Kasumi-1 (cell line): ENCODE measurements at places on chromosomes 11 and 22.

GRCh38 chr11:7020183-7020917, at the start of the genes NLRP14 and ZNF214:
Gene NLRP14 (plus strand): TSS chr11:7020479. CDS start chr11:7038587, 18,108 bp downstream.
Gene ZNF214 (minus strand): TSS chr11:7020346. CDS start chr11:7002835, 17,511 bp downstream.
- DNase-seq: no peak

DNA sequence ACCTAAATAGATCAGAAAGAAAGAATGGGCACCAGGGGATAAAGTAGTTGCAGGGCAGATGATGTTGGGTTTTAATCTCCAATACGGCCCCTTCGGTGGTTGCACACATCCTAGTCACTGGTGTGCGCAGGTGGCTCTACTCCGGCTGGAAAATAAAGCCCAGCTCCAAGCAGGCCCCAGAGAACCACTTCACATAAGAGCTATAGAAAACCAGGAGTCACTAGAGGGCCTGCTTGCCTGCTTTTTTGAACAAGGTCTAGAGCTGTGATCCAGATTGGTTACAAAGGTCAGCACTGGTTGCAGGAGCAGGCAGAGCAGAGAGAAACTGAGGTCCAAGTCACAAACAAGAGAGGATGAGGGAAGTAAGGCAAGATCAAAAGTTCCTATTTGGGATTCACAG, 41.5 kb upstream of the MS4A8 start:
- no peak for DNase-seq

DNA sequence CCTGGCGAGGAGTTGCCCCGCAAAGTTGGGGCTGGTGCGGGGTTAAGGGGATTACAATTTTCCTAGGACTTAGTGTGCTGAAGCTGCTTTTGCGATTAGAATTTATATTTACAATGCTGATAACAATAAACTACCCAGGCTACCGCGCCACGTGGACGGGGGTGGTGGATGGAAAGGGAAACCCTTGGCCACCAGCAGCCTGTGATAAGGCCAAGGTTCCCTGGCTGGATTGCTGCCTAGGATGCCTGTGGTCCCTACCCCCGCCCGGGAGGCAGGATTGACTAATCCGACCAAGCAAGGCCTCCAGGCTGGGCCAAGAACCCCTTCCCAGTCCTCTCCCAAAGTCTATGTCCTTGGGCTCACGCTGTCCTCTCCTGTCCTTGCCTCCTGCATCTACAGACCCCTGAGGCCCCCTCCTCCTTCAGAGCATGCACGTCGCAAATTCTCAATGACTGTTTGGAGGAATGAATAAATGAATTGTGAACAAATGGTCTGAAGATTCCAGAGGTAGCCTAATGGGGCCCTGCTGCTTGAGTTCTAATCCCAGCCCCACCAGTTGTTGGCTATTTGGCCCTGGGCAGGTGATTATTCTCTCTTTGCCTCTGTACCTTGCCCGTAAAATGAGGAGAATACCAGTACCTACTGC, 7.6 kb upstream of the CHKA start:
- DNase-seq: no peak

- DNase-seq: no peak
These were observed at the start of gene PLA2G3 for GRCh38 chr22:31139866-31140716. Gene PLA2G3 (minus strand): TSS chr22:31140508. CDS start chr22:31140354, 154 bp downstream.

DNA sequence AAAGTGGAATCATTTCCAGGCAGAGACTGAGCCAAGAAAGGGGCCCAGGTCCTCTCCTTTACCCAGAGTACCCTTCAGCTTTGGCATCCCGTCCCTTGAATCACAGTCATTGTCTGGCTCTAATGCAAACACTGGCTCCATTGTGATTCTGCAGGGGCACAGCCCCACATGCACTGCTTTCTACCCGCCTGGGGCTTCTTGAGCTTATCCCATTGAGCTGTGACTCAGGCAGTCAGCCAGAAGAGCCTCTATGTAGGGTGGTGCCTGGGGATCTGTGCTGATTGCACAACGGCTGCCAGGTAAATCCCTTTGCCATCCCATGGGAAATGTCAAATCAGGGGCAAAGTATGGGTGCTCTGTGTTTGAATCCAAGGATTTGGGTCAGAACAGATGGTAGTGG, 88.9 kb downstream of the RASSF10 start:
- no peak for DNase-seq

- no peak for DNase-seq
These were observed 6.0 kb downstream of the SYCE3 start for GRCh38 chr22:50556703-50557102.

DNA sequence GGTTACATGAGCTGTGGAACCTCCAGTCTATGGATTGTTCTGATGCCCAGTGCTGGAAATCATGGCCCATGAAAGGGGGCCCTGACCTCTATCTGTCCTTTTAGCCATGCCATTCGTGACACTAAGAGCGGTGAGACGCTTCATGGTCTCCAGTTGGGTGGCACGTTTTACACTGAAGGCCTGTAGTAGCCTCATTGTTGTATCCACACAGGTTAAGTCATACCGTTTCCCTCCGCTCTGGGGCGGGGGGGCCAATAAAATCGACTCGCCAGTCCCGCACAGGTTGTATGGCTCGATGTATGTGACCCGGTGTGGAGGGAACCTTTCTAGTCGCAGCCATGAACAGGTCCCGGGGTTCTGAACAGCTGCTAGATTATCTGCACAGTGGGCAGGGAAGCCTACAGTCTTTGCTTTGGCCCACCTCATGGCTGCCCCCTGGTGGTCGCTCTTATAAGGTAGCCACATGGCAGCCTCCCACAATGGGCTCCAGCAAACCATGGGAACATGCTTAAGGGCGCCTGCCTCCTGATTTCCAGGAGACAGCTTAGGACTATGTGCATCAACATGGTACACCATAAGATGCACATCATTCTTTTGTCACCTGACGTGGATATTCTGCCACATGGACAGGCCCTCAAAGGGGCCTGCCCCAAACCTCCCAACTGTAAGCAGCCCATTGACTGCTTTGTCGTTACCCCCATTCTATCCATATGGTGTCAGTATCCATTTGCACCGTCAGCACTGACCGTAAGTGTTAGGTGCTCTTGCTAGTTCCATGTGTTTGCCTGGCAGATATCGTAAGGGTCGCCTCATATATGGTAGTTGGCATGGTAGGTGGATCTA, 19.7 kb upstream of the APOL3 start:
- peak; percentile 48 for DNase-seq

- DNase-seq: no peak
These were observed 6.6 kb downstream of the ABCC8 start for GRCh38 chr11:17469998-17470397.

- no peak for DNase-seq
These were observed 1.4 kb downstream of the OSBP2 start for GRCh38 chr22:30695871-30696655.

DNA sequence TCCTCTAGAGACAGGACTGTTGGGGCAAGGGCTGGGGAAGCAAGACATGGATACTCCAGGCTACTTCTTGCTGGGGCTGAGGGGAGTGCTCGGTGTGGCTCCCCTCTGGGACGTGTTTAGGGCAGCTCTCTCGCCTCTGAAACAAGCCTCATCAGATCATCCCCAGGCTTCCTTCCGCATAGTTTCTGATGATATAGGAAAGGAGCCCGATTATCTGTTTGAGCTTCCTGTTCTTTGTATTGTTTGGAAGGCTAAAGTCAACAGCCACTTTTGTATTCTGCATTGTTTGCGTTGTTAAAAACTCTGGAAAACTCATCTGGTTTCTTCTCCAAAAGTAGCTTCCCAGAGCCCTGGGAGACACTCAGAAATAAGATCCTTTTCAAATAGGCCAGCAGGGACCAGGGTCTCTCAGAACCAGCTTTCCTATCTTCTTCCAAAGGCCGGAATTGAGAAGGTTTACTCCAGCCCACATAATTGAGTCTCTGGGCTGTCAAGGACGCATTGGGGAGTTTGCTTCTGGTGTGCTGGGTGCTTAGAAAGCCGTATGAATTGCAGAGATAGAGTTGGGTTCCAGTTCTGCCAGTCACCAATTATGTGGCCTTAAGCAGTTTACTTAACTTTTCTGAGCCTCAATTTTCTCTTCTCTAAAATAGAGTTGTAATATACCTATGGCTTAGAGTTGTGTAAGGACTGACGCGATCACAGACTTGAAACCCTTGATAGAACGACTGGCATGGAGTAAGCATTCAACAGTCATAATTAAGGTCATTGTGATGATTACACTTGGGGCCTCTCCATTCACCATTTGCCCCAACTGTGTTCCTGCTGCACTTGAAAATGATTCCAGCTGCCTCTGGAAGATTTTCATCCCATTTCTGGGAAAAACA, 19.1 kb downstream of the CD44 start:
- no peak for DNase-seq

GRCh38 chr11:119144825-119145486, 3.9 kb upstream of the ABCG4 start:
- DNase-seq: peak; percentile 40

- peak; percentile 17 for DNase-seq
These were observed 772 bp downstream of the SBF1 start for GRCh38 chr22:50473855-50474671.

DNA sequence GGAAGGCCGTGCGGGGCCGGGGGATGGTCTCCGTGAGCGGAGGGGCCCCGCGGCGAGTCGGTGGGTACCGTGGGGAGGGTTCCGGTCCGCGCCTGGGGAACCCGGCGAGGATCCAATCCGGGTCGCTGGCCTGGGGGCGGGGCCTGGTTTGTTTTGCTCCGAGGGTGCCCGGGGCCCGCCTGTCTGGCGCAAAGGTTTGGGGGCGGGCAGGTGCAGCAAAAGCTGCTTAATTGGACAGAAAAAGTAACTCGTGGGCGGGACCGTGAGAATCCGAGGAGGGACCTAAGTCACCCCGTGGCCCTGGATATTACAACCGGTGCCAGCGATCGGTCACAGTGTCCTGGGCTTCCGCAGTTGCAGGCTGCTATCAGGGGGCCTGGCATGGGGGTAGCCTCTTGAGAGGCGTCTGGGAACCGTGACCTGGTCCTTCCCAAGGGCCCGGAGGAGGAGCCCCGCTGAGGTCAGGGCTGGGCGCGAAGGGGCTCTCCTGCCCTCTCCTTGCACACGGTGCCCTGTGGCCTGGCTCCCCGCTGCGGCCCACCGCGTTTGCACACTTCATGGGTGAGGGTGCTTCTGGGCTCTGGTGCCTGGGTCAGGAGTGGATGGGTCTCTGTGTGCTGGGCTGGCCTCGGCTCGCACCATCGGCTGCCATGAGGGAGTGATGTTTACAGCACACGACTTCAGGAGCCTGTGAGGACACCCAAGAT, 1.4 kb downstream of the PNPLA2 start:
- DNase-seq: peak; percentile 96

GRCh38 chr11:74684661-74685060, 46.6 kb downstream of the CHRDL2 start:
- DNase-seq: no peak

DNA sequence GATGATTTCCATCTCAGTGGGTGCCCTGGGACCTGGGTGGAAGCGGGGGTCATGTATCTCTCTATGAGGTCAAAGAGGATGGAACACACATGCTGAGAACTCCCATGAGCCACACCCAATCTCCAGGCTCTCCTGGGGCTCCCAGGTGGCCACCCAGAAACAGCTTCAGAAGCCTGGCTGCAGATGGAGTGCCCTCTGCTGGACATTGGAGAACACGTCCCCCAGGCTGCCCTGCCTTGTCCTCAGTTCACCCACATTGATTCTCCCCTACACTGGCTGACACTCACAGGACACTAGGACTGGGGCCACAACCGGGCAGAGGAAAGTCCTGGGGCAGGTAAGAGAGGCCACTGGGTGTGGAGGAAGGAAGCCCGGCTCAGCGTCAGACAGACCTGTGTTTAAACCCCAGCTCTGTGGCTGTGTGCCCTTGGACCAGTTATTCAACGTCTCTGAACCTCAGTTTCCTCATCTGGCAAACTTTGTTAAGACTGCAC, 4.5 kb upstream of the NOL12 start:
- peak; percentile 73 for DNase-seq

DNA sequence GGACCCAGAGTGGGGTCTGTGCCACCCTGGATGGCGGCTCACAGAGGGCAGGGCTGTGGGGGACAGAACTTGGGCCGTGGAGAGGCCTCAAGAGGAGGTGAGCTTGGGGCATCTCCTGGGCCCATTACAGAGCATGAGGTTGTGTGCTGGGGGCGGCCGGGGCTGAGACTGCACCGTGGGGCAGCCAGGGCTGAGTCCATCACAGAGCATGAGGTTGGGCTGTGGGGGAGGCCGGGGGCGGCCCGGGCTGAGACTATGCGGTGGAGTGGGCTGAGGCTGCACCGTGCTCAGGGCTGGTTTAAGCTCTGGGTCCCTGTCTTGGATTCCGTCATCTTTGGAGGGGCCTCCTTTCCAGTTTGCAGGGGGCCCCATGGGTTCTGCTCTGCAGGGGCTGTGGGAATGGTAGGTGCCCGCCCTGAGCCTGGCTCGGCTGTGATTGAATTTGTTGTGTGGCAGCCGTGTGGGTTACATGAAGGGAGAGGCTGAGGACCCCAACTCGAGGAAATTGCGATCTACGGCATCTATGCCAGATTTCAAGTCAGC, 38.1 kb upstream of the MUC5AC start:
- DNase-seq: no peak
